ENCODE measurements at places on chromosomes 12 and 14. TPM values are rescaled to one million over a fixed set of nuclear protein-coding genes. Genes with fewer than 3 reads are reported as not detected.

Gene RFX4
- total RNA-seq, result not detected

Gene GALNT6
- 5.4 TPM for total RNA-seq

Gene STAT2
- total RNA-seq, result 119 TPM

DNA sequence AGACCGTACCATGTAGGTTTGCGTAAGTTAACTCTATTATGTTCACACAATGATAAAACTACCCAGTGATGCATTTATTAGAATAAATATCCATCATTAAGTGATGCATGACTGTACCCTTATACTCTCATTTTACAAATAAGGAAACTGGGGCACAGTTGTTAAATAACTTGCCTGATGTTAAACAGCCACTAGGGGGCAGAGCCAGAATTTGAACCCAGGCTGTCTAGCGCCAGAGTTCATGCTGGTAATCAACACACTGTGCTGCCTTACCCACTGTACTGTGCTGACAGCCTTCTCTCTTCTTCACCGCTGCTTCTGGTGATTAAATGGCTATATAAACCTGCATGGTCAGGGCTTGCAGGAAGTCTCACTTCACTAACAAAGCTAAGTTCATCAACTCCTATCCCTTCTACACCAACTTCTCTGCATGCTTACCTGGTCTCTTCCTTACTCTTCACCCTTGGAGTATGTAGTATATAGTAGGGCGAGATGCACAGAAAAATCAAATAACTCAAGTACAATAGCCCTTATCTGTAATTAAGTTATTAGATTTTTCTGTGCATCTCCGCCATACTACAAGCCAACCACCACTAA lies 43.6 kb upstream of the APPL2 start:
- no peaks in the 10 kb centered on the region for H3K36me3 ChIP-seq
- no peak overlapping the region for H3K27ac ChIP-seq
- no peak overlapping the region for H3K4me3 ChIP-seq

GRCh38 chr12:80413462-80413861 lies 30.6 kb upstream of the PTPRQ start:
- no peaks in the 10 kb centered on the region for H3K27me3 ChIP-seq
- no peak for DNase-seq
- H3K4me3 ChIP-seq, result no peak overlapping the region
- no peaks in the 10 kb centered on the region for H3K36me3 ChIP-seq

All from activated naive CD4-positive, alpha-beta T cell treated with anti-CD3 and anti-CD28 coated beads for 36 hours (primary cell).